Suppressor macrophage treated with lipopolysaccharide for 4 hours (primary cell): ENCODE measurements at places on chromosomes 11 and 22.

DNA sequence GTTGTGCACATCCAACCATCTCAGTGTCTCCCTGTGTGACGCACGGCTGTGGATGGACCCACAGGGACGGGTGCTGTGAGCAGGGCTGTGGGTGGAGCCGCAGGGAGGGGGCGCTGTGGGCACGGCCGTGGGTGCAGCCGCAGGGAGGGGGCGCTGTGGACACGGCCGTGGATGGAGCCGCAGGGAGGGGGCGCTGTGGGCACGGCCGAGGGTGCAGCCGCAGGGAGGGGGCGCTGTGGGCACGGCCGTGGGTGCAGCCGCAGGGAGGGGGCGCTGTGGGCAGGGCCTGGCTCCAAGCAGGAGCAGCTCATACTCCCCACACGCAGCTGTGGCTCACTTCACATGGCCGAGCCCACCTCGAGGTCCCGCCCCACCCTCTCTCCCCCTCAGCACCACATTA, 6.0 kb upstream of the MAPK11 start:
- DNase-seq: peak; percentile 73

- DNase-seq: no peak
These were observed 5.5 kb upstream of the OR52B6 start for GRCh38 chr11:5575152-5575551.

- no peak for DNase-seq
These were observed 20.1 kb downstream of the UBE4A start for GRCh38 chr11:118379497-118379896.

- no peak for DNase-seq
These were observed 50.0 kb upstream of the CHST1 start for GRCh38 chr11:45715418-45715817.

DNA sequence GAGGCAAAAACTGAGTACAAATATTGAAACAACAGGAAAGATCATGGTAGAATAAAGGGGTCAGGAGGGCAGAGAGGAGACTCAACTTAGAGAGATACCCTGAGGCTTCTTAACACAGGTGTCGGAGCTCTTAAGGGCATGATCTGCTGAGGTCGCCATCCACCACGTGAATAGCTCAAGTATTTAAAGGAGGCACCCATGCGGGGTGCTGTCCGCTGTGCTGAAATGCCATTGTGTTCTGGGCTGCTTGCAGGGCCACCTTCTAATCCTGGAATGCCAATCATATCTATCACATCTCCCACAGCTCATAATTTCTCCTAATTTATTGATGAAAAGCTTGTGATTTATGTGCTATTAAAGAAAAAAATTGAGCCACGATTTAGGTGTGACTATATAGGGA, 90.2 kb downstream of the SEZ6L start:
- peak; percentile 8 for DNase-seq

DNA sequence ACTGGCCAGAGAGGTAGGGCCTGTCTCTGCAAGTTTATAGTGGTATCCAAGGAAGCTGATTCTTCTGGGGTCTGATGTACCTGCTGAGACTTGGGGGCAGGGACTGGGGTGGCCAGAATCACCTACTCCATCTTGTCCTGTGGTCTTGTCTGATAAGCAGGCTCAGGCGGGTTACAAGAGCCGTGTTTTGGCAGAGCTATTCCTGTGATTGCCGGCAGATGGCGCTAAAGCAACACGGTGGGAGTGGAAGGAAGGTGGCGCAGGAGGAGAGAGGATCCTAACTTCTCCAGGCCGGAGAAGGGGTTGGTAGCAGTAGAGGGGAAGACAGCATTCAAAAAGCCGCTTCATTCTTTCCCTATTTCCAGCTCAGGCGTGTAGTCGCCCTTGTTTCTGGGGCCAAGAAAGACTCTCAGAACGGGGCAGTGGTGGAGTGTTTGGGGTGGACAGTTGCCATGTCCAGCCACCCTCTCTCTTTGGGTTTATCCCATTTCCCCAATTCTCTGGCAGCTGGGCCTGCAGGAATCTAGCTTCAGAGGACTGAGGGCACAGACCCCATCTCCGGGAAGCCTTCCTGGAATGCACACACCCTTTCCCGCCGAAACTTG, 15.1 kb downstream of the CHRM1 start:
- peak; percentile 88 for DNase-seq

GRCh38 chr11:33874910-33875490, 16.9 kb downstream of the LMO2 start:
- DNase-seq: no peak

GRCh38 chr11:130029137-130029536, 26.5 kb upstream of the PRDM10 start:
- no peak for DNase-seq

- DNase-seq: peak; percentile 33
These were observed 449 bp upstream of the TOM1 start for GRCh38 chr22:35299217-35299672.

DNA sequence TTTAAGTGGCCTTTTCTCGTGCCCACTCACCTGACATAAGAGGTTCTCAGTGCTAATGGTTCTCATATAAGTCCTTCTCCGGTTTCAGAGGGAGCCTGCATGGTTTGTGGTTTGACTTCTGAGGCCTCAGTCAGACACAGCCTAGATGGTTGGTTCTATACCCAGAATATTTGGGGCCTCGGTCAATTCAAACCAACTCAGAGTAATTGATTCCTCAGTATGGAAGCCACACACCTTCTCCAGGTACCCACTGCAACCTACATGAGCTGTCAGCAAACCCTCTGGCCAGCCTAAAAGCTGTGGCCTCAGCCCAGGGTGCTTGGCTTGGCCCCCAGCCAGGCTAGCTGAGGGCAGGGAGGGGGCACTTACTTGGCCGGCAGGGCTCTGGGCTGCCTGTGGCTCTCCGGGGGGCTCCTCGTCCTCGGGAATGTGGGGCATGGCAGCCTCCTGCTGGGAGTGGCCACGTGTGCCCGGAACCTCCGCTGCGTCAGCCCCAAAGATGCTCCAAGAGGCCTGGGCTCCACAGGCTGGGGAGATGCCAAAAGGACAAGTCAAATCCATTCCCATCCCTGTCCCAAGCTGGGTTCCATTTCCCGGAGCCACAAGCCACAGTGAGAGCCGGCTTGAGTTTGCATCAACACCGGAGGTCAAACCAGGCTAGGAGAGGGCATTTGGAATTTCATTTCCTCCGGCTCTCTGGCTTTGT, 41.7 kb downstream of the IRAG1 start:
- DNase-seq: no peak

- DNase-seq: no peak
These were observed 859 bp downstream of the RPS6KB2 start for GRCh38 chr11:67429038-67429668.

DNA sequence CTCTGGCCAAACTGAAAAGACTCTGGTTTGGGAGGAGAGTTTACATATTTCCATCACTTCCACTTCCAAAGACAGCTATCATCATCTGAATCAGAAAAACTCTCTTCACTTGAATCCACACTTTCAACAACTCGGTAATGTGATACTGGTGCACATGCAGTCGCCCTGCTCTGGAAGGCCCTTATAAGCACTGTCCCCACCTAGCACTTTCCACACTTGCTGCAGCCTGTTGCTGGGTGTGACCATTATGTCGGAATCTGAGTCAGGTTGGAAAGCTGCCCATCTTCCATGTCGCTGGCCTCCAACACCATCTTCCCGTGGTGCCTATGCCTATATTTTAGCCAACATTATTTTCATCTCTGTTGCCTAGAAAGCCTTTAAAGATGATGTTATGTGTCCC, 1.1 kb upstream of the OR10A5 start:
- DNase-seq: no peak

DNA sequence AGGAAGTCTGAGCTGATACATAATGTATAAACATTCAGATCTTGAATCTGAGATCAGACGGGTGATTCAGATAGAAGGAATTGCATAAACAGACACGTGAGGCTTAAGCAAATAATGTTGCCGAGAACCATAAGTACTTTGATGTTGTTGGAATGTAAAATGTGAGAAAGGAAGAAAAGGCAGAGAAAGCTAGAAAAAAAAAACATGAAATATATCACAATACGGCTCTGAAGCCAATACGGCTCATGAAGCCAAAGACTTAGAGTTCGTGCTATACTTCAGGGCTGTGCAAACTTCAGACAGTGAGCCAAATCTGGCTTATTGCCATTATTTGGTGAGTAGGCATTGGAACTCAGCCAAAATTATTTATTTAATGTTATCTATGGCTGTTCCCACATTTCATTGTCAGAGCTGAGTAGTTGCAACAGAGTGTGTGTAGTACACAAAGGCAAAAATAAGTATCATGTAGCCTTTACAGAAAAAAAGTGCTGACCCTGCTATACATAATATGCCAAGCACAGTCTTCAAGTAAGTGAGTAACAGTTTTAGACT, 673.3 kb downstream of the CNTN5 start:
- DNase-seq: no peak

GRCh38 chr11:18633256-18634139, 644 bp downstream of the SPTY2D1 start:
- peak; percentile 9 for DNase-seq

DNA sequence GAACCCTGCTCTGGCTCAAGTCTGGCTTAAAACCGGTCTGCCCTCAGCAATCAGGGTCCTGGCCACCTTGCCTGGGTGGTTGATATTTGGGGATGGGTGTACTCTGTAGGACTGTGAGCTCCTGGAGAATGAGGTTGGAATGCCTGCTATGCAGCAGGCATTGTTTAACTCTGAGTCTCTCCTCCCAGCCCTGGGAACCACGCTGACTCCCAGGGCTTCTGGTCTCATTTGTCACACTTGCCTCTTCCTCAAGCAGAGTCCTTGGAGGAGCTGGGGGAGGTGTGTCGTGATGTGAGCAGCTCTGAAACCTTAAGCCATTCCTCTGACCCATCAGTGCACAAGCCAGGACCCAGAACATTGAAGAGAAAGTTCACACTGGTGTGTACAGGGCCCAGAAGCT, 340.1 kb downstream of the MN1 start:
- no peak for DNase-seq

DNA sequence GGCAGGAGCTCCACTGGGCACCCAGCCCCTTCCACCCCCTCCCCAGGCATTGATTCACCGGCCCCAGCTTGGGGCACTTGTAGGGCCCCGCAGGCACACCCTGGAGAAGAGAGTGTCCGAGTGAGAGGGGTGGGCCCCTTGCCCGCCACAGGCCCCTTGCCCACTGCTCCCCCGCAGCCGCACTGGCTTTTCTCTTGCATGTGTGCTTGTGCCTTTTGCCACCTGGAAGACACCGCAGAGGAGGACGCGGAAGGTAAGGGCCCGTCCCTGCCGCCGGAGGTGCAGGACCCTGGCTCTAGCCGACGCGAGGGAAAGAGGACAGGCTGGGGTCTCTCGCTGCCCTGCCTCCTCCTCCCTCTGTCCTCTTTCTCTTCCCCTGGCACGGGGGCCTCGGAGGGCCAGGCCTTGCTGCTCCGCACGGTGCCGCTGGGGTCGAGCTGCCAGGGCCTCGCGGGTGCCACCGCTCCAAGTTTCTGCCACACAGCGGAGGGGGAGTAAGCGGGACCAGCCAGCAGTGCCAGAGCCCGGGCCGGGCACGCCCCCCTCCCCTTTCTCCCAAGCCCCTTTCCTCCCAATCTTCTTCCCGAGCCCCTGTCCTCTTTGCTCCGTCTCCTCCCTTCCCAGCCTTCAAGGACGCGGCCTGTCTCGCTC, 9.5 kb downstream of the TNNT3 start:
- no peak for DNase-seq

DNA sequence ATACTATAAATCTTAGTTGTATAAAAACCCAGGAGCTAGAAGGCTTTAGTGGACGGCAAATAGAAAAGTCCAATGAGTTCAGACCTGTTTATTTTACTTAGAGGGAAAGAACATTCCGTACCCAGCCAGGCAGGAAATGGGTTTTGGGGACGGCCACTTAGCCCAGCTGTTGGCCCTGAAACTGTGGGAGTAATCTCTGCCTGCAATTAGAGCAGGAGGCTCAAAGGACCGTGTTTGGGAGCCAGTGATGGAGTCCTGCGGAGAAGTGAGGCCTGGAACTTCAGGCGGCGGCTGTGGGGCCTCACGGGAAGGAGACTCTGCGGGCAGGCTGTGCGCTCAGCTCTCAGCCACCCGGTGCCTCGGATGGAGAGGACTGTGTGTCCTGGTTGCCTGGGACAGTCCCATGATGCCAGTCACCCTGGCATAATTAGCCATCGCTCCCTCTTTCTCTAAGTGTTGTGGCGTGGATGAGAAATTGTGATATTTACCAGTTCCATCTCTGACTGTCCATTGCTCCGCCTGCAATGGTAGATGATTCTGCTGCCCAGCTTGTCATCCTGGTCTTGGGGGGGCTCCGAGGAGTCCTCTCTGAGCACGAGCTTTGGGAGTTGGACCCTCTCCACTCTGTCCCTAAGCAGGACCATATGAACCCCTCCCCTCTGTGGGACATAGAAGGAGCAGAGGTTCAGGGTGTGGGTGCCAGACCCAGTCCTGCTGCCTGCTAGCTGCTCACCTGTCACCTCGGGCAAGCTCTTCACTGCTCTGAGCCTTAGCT, 530.3 kb downstream of the TBC1D22A start:
- no peak for DNase-seq

DNA sequence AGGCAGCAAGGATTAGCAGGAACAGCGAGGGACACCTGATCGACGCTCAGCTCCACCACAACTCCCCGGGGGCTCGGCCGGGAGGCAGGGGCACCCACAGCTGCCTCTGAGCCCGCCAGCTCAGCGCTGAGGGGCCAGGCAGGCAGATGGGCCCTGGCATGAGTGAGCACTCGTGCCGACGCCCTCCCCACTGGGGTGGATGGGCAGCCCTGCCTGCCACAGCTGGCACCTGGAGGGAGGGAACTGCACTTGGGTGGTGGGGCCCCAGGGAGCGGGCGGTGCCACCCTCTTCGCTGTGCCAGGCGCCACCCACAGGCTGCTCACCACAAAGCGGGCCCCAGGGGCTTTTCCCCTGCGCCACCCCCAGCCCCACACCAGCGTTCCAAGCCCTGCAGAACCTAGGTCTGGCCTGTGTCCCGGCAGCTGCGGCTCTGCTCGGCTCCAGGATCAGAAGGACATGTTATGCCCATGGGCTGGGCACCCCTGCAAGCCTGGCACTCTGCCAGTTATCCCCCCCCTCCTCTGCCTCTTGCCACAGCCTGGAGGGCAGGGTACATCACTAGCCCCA, 28.8 kb downstream of the WNT7B start:
- no peak for DNase-seq

DNA sequence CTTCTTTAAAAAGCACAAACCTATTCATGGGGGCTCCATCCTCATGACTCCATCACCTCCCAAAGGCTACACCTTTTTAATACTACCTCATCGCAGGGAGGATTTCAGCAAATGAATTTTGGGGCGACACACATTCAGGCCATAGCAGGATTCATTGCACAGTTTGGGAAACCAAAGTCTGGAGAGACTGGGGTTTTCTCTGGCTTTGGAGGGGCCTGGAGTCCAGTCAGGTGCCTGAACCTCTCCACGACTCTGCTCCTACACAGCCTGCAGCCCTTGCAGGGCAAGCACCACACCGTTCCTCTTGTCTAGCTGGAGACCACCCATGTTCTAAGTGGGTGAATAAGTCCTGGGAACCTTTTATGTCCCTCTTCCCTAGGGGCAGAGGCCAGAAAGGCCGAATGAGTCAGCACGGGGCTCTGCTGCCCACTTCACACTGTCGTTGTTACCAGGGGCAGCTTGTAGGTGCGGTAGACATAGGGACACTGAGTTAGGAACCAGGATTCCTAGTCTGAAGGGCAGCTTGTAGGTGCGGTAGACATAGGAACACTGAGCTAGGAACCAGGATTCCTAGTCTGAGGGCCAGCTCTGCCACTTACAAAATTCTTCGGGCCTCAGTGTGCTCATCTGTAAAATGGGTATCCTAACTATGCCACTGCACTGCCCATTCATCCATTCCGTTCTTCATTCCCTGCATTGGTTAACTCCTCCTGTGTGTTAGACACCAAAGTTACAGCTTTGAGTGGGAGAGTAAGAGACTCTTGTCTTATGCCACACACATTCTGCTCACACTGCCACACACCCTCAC, 251.7 kb upstream of the B3GAT1 start:
- DNase-seq: no peak
